MG63 (cell line): ENCODE measurements at places on chromosomes 5 and 9.
A peak's percentile ranks its signal among the peaks of the same experiment; 100 is the strongest.

- peak; percentile 68 for DNase-seq
These were observed 59.2 kb downstream of the PRELID2 start for GRCh38 chr5:145775893-145776444.

- peak; percentile 69 for DNase-seq
These were observed 33.3 kb upstream of the ABCA1 start for GRCh38 chr9:104961238-104961637.

DNA sequence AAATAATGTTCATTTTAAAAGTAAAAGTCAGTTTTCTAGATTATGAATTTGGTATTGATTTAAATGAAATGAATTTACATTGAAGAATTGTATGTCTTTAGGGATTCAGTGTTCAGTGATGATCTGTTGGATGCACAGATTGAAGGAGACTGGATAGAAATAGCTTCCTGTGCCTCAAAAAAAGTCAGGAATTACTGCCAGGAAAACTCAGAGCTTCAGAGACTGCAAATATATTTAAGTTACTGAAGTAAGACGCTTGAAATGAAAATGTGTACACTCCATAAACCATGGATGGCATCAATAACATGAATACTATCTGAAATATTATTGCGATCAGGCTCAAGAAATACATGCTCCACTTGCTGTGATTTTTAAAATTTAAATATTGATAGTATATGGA, 60.3 kb downstream of the ADCY2 start:
- no peak for DNase-seq

GRCh38 chr5:90882448-90882847, 323.9 kb downstream of the ADGRV1 start:
- no peak for DNase-seq

DNA sequence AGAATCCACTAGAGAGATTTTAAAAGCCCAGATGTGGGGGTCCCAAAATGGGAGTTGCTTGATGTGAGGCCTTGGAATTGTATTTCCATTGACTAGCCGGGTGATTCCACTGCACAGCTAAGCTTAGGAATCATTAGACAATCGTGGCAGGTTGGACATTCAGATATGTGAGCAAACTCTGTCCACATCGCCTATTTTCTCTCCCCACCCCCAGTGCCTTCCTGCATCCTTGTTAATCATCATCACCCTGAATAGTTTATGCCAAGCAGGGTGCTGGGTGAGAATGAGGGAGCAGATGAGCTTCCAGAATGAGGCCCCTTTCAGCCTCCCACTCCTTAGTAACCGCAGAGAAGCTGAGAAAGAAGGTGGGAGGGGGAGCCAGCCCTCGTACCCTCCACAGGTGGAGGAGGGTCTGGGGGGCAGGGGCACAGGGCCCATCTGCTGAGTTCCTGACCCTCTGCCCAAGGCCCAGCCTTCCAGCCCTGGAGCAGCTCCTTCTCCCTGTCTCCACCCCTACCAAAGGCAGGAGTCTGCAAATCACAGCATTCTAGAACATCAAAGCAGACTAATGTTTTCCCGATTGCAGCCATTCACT, 7.7 kb upstream of the TCOF1 start:
- DNase-seq: no peak

- no peak for DNase-seq
These were observed 243.6 kb downstream of the AUH start for GRCh38 chr9:91117959-91118703.

DNA sequence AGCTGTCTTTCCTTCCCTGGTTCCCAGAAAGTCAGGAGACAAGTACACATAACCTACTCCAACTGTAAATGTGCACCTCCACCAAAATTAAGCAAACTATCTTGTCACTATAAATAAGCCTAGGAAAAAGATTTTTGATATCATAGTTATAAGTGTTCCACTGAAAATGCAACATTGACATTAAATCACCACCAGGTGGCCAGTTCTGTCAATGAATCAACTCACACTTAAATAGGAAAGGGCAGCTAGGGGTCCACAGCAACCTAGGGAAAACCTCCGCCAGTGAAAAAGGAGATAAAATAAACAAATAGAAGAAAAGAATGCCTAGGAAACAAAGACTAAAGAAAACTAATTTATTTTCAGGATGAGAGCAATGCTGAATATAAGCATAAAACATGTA, 243.0 kb upstream of the PTPRD start:
- DNase-seq: no peak

GRCh38 chr5:175830586-175831300, 40.6 kb upstream of the CPLX2 start:
- DNase-seq: no peak

- DNase-seq: no peak
These were observed 16.6 kb upstream of the FBP2 start for GRCh38 chr9:94610181-94610606.

- no peak for DNase-seq
These were observed 50.3 kb downstream of the ZNF462 start for GRCh38 chr9:106913276-106913675.

DNA sequence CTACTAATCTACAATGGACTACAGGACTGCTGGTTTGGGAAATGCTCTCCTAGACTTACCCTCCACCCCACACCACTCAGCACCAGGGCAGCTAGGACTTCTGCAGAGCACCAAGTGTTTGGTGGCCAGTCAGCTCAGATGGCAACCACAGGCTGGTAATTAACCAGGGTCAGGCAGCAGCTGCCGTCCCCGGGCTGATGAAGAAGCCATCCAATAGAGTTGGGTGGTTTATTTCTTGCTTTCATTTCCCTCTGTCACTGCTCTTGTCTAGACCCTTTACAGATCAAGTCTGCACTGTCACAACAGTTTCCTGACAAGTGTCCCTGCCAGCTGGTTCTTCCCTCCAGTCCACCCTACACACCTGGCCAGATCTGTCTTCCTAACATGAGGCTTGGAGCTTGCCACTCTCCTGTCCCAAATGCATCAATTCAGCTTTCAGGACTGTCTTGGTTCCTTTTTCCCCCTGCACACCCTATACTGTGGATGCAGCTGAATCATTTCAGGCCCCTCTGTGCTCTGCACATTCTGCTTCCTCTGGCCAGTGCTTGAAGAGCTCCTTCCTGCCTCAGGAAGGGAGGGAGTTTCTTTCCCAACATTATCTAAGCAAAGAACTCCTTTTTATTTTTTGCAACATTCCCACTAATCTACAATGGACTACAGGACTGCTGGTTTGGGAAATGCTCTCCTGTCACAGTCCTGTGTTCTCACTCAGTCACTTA, 30.2 kb upstream of the HSPA9 start:
- no peak for DNase-seq

- DNase-seq: no peak
These were observed 1.2 kb upstream of the GPBP1 start for GRCh38 chr5:57172466-57173318.

DNA sequence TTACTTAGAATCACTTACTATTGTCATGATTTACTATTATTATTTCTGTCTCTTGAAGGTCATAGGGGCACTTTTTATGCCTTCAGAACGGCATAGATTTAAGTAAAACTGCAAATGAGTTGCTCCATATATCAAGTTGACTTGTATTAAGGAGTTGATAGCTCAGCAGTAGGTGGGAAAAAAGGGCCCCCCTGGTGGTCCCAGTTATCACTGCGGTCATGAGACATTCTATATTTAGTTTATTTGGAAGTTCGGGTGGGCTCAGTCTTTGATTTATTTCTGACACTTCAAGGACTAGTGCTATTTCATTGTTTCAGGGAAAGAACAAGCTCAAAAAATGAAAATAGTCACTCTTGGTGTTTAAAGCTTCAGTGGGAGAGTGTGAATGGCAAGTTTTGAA, 159.3 kb downstream of the SLC24A2 start:
- DNase-seq: no peak

- DNase-seq: no peak
These were observed 18.6 kb upstream of the TMEM174 start for GRCh38 chr5:73154208-73155006.

DNA sequence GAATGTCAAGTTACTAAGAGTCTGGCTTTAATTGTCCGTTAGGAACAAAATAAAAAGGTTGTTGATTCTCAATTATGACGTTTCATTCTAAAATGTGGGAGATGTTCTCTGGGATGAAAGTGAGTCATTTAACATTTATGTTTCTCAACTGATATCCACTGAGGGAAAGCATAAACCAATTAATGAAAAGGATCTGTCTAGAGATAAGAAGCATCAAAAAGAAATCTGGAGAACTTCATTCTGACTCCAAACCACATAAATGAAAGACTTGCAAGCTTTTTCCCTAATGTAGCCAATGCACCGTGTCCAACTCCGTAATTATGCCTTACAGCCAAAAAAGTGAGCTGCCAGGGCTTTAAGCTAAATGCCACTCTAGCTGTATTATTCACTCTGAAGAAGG, 654.2 kb downstream of the TLE1 start:
- DNase-seq: no peak

DNA sequence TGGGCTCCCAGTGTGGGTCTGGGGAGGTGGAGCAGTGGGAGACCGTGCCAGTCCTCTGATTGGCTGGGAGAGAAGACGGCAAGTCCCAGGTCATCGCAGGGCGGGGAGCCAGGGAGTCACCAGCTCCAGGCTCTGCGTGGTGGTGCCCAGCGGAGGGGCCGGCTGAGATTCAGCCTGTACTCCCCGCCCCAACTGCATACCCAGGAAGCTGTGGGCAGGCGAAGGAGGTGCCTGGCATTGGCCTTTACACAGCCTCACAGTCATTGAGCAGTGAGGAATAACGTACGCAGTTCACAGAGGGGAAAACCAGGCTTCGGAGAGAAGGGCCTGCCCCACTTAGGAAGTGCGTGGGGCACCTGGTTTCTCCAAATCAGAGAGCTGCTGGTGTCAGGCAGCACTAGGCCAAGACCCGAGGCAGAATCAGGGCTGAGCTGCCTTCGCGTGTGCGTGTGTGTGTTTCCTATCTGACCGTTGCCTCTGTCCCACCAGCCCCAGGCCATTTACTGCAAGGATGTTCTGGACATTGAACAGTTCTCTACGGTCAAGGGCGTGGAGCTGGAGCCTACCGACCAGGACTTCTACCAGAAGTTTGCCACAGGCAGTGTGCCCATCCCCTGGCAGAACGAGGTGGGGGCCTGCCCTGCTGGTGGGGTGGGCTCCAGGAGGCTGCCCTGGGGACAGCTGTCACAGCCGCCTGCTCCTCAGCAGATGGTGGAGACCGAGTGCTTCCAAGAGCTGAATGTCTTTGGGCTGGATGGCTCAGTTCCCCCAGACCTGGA, 6.2 kb upstream of the PRR7 start:
- DNase-seq: peak; percentile 17

DNA sequence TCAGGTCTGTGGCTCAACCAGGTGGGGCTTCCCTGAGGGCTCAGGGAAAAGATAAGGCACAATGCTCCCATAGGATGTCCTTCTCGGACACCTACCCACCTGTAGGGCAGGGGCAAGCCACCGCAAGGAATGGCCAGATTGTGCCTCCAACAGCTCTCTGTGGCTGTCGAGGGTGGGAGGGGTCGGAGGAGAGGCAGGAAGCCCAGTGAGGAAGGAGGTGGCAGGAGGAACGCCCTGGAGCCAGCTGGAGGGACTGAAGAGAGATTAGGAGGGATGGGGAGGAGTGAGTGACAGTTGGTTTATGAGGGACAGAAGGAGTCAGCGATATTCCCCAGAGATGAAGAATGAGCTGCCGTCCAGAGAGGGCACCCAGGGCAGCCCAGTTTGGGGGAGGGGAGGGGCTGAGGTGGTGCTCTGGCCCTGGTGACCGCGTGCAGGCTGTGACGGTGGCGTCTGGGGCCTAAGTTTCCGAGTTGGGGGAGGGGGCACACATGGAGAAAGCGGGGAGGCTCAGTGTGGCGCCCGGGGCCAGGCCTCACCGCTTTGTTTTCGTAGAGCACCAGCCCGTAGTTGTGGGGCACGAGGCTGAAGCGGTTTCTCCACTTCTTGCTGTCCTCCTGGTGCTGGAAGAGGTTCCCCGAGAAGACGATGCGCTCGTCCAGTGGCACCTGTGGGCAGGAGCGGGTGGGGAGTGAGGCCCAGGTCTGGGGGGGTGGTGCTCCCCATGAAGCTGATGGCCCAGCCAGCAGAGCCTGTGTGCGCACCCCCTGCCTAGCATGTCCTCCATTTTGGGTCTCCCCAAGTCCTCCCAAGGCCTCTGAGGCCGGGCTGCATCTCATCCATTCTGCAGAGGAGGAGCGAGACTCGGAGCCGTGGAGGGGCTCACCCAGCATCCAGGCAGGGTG, 75.6 kb downstream of the LRSAM1 start:
- DNase-seq: no peak
